Heart left ventricle (tissue), 16 donors: ENCODE measurements at places on chromosomes 2 and 18. TPM values are rescaled to one million over a fixed set of nuclear protein-coding genes. Genes with fewer than 3 reads are reported as not detected.

UGT1A7 gene
- not detected for polyA plus RNA-seq

DNA sequence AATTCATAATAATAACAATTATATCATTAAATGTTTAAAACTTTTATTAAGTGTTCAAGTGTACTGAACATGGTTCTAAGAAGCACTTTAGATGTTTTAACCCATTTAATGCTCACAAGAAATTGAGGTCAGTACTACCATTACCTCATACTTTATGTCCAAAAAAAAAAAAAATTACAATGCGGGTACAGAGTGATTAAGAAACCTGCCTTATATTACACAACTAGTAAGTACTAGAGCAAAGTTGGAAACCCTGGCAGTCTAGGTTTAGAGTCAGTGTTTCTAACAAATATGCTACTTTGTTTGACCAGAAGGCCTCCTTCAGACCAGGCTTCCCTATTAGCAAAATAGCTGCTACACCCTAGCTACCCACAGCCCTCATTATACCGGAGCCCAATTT, 28.5 kb downstream of the PLEKHM3 start:
- no peak for DNase-seq

GRCh38 chr2:181474222-181474881, 17.2 kb downstream of the ITGA4 start:
- no peak for DNase-seq

CYTIP gene
- polyA plus RNA-seq = 1.00 TPM

GRCh38 chr18:32724071-32724749, 48.6 kb downstream of the KLHL14 start:
- no peak for DNase-seq

ABCG5 gene
- polyA plus RNA-seq = not detected

- no peak for DNase-seq
Observed at GRCh38 chr2:144356402-144356801, 163.5 kb downstream of the ZEB2 start.

HRH4 gene
- polyA plus RNA-seq = not detected

LONRF2 gene
- polyA plus RNA-seq = 2.4 TPM

DNA sequence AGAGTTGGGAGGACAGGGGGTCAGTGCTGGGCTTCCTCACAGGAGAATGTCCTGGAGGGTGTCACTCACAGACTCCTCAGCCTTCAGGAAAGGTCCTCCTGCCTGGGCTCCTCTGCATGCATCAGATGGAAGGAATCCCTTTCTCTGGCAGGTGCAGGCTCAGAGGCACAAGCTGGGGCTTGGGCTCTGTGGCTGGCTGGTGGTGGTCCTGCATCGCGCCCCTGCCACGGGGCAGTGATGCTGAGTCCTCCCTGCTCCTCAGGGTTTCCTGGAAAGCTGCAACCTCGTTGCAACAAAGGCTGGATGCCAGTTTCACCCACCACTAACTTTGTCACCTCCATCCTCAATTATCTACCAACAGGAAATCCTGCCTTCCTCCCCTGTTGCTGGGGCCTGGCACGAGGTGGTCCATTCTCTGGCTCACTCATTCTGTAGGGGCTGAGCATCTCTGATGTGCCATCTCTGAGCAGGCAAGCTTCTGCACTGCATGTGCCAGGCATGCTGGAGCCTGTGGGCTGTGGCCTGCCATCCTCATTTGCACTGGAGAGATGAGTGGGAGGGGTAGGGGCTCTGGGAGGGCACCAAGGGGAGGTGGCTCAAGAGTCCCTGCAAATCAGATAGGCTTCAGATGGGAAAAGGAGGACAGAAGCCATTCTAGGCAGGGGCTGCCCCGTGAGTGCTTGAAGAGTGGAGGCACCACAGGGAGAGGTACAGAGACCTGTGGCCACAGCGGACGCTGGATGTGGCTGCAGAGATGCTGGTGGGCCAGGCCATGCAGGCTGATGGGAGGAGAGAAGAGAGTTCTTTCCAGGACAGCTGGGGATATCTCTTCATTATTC, 272.6 kb upstream of the HS6ST1 start:
- DNase-seq = no peak

COL6A3 gene
- 115 TPM for polyA plus RNA-seq
